SK-N-SH (cell line): ENCODE measurements at places on chromosomes 4 and X. TPM values are rescaled to one million over a fixed set of nuclear protein-coding genes. Genes with fewer than 3 reads are reported as not detected.

Gene SLC25A43
- polyA plus RNA-seq = 7.5 and 13.2 TPM in 2 replicates

Gene RAB39B
- 1.3 and 1.6 TPM in 2 replicates for polyA plus RNA-seq

- H3K27ac ChIP-seq = no peak overlapping the region; the same call in 1 of the 2 replicates
- no peaks in the 10 kb centered on the region for H3K27me3 ChIP-seq
- no peaks in the 10 kb centered on the region for H3K36me3 ChIP-seq
- no peak overlapping the region for H3K4me3 ChIP-seq
- no peak for DNase-seq
- no peaks in the 10 kb centered on the region for H3K4me1 ChIP-seq
These were observed 94.3 kb downstream of the DKK2 start for GRCh38 chr4:106941841-106942240.

Gene ABCD1
- 7.2 and 7.9 TPM in 2 replicates for polyA plus RNA-seq

GRCh38 chr4:112813790-112814189 is 176.8 kb downstream of the LARP7 start:
- no peaks in the 10 kb centered on the region for H3K27me3 ChIP-seq
- H3K4me3 ChIP-seq = no peak overlapping the region
- DNase-seq = no peak
- no peaks in the 10 kb centered on the region; the same call in 1 of the 2 replicates for H3K4me1 ChIP-seq
- no peaks in the 10 kb centered on the region for H3K36me3 ChIP-seq

GRCh38 chrX:154294791-154295574 is at the start of gene TEX28:
TSS of gene TEX28 (minus strand) at chrX:154295124. CDS start at chrX:154292117, 3,007 bp downstream.
- no peaks in the 10 kb centered on the region for H3K36me3 ChIP-seq
- no peaks in the 10 kb centered on the region; the same call in 1 of the 2 replicates for H3K27me3 ChIP-seq
- H3K4me3 ChIP-seq = no peak within 1 kb of the TSS
- H3K27ac ChIP-seq = no peak within 1 kb of the TSS
